CD8-positive, alpha-beta memory T cell (primary cell): ENCODE measurements at places on chromosomes 3 and 15. TPM values are rescaled to one million over a fixed set of nuclear protein-coding genes. Genes with fewer than 3 reads are reported as not detected.

NLGN1 gene
- polyA plus RNA-seq: not detected

TXNRD3 gene
- polyA plus RNA-seq: 1.3 TPM

DNAH12 gene
- polyA plus RNA-seq: not detected

XCR1 gene
- not detected for polyA plus RNA-seq

LMAN1L gene
- polyA plus RNA-seq: not detected

IQCF5 gene
- not detected for polyA plus RNA-seq

C2CD4A gene
- polyA plus RNA-seq: not detected

CKMT1B gene
- polyA plus RNA-seq: not detected

TMEM108 gene
- not detected for polyA plus RNA-seq

CKMT1A gene
- not detected for polyA plus RNA-seq

ROPN1 gene
- not detected for polyA plus RNA-seq

ANKRD34C gene
- not detected for polyA plus RNA-seq

TGM4 gene
- polyA plus RNA-seq: 0.43 TPM

CLDN16 gene
- not detected for polyA plus RNA-seq

MEIS2 gene
- polyA plus RNA-seq: not detected

TEX55 gene
- not detected for polyA plus RNA-seq

GTF2A2 gene
- polyA plus RNA-seq: 134 TPM

PAK6 gene
- polyA plus RNA-seq: 2.8 TPM

KLHL40 gene
- not detected for polyA plus RNA-seq

CMTM7 gene
- 113 TPM for polyA plus RNA-seq

MESP2 gene
- not detected for polyA plus RNA-seq

C3orf70 gene
- polyA plus RNA-seq: not detected

ATP10A gene
- 8.2 TPM for polyA plus RNA-seq

ACKR2 gene
- polyA plus RNA-seq: not detected

GXYLT2 gene
- polyA plus RNA-seq: not detected

VIPR1 gene
- polyA plus RNA-seq: 12.7 TPM

PEX11A gene
- 2.8 TPM for polyA plus RNA-seq

IQCF6 gene
- not detected for polyA plus RNA-seq

HCN4 gene
- polyA plus RNA-seq: not detected

C3orf33 gene
- 4.9 TPM for polyA plus RNA-seq

GPR160 gene
- 6.2 TPM for polyA plus RNA-seq

RARRES1 gene
- not detected for polyA plus RNA-seq

MB21D2 gene
- polyA plus RNA-seq: 0.17 TPM

CACNA1D gene
- polyA plus RNA-seq: 0.02 TPM

GOLGA6L4 gene
- polyA plus RNA-seq: 0.18 TPM

ZBTB20 gene
- polyA plus RNA-seq: 25.6 TPM

HRG gene
- not detected for polyA plus RNA-seq

PDCD6IP gene
- polyA plus RNA-seq: 71.4 TPM

LRTM1 gene
- polyA plus RNA-seq: not detected

DHFR2 gene
- polyA plus RNA-seq: 5.9 TPM

KLHL6 gene
- 9.1 TPM for polyA plus RNA-seq

ITGB5 gene
- polyA plus RNA-seq: 0.62 TPM

CA12 gene
- 0.08 TPM for polyA plus RNA-seq

STX19 gene
- polyA plus RNA-seq: not detected

CYP1A2 gene
- polyA plus RNA-seq: not detected

CCR2 gene
- polyA plus RNA-seq: 59.7 TPM

TNFAIP8L3 gene
- polyA plus RNA-seq: not detected

SCN5A gene
- not detected for polyA plus RNA-seq

ACKR4 gene
- polyA plus RNA-seq: not detected

GATM gene
- 0.43 TPM for polyA plus RNA-seq

CCR9 gene
- polyA plus RNA-seq: 1.4 TPM

CPB1 gene
- not detected for polyA plus RNA-seq

ATP13A5 gene
- not detected for polyA plus RNA-seq

ITGA11 gene
- not detected for polyA plus RNA-seq

RASSF1 gene
- 152 TPM for polyA plus RNA-seq

CIDEC gene
- not detected for polyA plus RNA-seq

LDHAL6B gene
- polyA plus RNA-seq: not detected

FBXO40 gene
- polyA plus RNA-seq: not detected
